ENCODE measurements at places on chromosomes 5 and 9. TPM values are rescaled to one million over a fixed set of nuclear protein-coding genes. Genes with fewer than 3 reads are reported as not detected.

Gene CNTNAP3
- total RNA-seq, result 31.8 TPM

Gene ADAMTS6
- 11.8 TPM for total RNA-seq

Gene RLN2
- total RNA-seq, result not detected

Gene BTNL8
- not detected for total RNA-seq

Gene S1PR3
- 173 TPM for total RNA-seq

Gene OGN
- 210 TPM for total RNA-seq

Gene SHOC1
- not detected for total RNA-seq

Measured in thoracic aorta (tissue), 2 donors.